Lung (tissue), 17 donors: ENCODE measurements at places on chromosomes 6 and 20. TPM values are rescaled to one million over a fixed set of nuclear protein-coding genes. Genes with fewer than 3 reads are reported as not detected.
A peak's percentile ranks its signal among the peaks of the same experiment; 100 is the strongest.

Gene LY6G5B
- 8.8 TPM for polyA plus RNA-seq

Gene FKBP1A
- 465 TPM for polyA plus RNA-seq

Gene IRF4
- 1.1 TPM for polyA plus RNA-seq

Gene CYP24A1
- polyA plus RNA-seq, result 0.30 TPM

DNA sequence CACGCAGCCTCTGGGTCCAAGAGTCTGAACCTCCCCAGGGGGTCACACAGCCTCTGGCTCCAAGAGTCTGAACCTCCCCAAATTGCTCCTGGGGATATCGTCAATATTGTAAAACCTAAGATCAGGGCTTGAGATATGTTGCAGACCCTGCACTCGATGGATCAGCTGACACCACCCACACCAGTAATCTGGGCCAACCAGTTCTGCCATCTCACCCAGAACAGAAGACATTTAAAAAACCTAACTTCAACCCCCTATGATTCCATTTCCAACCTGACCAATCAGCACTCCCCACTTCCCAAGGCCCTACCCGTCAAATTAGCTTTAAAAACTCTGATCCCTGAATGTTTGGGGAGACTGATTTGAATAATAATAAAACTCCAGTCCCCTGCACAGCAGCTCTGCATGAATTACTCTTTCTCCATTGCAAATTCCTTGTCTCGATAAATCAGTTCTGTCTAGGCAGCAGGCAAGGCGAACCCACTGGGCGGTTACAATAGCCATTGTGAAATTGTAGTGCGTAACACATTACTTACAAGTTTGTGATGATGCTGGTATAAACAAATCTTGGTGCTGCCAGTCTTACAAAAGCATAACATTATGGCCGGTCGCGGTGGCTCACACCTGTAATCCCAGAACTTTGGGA, 32.4 kb upstream of the FAM135A start:
- DNase-seq, result no peak

DNA sequence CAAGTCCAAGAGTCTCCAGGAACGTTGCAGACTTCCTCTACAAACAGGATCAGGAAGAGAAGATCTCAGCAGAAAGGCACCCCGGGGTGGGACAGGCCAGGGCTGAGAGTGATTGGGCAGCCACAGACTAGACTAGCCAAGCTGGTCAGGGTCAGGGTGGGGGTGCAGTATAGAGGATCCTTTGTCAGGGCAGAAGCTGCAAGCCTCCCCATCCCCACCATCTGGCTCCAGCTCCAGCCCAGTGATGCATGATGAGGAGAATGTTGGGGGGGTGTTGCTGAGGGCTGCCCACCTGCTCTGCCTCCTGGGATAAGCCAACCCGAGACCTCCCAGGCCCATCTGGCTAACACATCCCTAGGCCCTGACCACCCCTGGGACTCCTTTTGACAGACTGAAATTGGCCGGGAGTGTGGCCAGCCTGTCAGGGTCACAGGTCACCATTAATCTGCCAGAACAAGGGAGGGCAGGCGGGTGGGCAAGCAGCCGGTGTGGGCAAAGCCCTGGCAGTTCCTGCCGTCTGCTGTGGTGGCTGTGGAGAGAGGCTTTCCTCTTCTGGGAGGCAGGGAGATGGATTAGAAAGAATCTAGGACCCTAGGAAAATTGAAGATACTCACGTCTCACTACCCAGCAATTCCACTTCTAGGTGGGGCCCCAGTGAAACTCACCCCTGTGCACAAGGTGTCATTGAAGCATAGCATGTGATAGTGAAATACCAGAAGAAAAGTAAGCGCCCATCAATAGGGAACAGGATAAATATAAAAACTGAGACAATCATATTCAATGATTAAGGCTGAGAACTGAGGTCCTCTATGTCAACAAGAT, 22.1 kb upstream of the SNTA1 start:
- DNase-seq, result no peak

- no peak for DNase-seq
Observed at GRCh38 chr6:125230674-125231073, 71.1 kb downstream of the HDDC2 start.

DNA sequence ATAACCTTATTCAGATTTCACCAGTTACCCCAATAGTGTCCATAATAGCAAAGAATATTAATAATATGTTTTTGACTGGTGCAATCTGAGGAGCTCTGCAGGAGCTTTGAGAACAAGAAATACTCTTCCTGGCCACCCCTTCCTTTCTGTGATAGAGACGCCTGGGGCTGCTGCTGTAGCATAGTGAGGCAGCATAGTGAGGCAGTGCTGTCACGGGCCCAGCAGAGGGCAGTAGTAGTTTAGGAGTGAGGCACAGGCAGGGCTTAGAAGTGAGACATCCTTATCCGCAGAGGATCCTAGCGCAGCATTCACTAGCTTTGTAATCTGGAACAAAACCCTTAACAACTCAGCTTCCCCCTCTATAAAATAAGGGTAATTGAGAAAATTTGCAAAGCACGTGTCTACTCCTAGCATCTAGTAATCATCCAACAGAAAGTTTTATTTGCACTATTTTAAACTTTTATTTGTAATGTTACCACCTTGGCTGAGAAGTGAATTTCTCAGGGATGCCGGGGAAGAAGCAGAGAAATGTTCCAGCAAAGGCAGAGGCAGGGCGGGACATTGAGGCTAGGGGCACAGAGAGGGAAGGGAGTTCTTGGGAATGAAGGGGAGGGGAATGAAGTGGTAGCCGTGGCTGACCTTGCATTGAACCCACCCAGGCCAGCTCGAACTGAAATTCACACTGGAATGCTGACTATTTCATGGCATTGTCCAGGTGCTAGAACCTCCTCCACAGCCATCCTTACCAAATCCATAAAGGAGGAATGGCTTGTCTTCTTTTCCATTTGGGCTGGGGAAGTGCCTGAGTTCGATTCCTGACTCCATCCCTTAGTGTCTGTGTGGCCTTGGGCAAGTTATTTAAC, 78.8 kb downstream of the CDS2 start:
- DNase-seq, result peak; percentile 70

DNA sequence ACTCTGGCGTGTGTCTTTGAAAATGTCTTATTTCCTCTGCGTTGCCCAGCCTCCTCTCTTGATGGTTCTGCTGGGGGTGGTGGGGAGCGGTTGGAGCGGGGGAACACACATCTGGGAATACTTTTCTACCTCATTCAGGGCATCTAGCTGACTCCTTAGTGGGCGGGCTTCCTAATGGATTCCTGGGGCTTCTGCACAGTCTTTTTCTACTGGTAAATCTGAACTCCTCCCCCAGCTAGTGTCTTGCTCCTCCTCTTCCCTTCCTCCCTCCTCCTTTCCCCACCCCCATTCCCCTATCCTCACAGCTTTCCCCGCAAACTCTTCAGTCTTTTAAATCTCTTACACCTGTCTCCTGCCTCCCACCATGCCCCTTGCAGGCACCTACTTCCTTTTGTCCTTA, 74.4 kb downstream of the PRL start:
- DNase-seq, result no peak

GRCh38 chr6:41334482-41335040, 847 bp upstream of the NCR2 start:
- peak; percentile 22 for DNase-seq

GRCh38 chr6:56995347-56995902, 40.5 kb downstream of the BEND6 start:
- DNase-seq, result no peak

GRCh38 chr20:49668181-49668877, 45.3 kb downstream of the B4GALT5 start:
- no peak for DNase-seq
